ENCODE measurements at places on chromosomes 3 and 15. TPM values are rescaled to one million over a fixed set of nuclear protein-coding genes. Genes with fewer than 3 reads are reported as not detected.

CPN2 gene
- polyA plus RNA-seq, result 0.49 TPM

GPR27 gene
- polyA plus RNA-seq, result 9.1 TPM

- no peak for DNase-seq
These were observed 5.2 kb downstream of the CSPG5 start for GRCh38 chr3:47573190-47574172.

- DNase-seq, result no peak
These were observed 472.2 kb downstream of the MCTP2 start for GRCh38 chr15:94703596-94703995.

- no peak for DNase-seq
These were observed 39.3 kb downstream of the LRRK1 start for GRCh38 chr15:100958326-100959065.

All from left renal pelvis (tissue), 4 donors.